ENCODE measurements at places on chromosomes 5 and 9. TPM values are rescaled to one million over a fixed set of nuclear protein-coding genes. Genes with fewer than 3 reads are reported as not detected.

- DNase-seq, result no peak
- H3K27me3 ChIP-seq, result no peaks in the 10 kb centered on the region
- no peak overlapping the region for H3K4me3 ChIP-seq
- H3K36me3 ChIP-seq, result peaks cover 16% of the 10 kb centered on the region
- no peak overlapping the region for H3K27ac ChIP-seq
- H3K4me1 ChIP-seq, result no peaks in the 10 kb centered on the region
Observed at GRCh38 chr5:132884548-132884947, 11.1 kb downstream of the LEAP2 start.

Gene F2RL2
- 0.07 TPM for total RNA-seq

Gene DNAJC25
- total RNA-seq, result 7.1 TPM

DNA sequence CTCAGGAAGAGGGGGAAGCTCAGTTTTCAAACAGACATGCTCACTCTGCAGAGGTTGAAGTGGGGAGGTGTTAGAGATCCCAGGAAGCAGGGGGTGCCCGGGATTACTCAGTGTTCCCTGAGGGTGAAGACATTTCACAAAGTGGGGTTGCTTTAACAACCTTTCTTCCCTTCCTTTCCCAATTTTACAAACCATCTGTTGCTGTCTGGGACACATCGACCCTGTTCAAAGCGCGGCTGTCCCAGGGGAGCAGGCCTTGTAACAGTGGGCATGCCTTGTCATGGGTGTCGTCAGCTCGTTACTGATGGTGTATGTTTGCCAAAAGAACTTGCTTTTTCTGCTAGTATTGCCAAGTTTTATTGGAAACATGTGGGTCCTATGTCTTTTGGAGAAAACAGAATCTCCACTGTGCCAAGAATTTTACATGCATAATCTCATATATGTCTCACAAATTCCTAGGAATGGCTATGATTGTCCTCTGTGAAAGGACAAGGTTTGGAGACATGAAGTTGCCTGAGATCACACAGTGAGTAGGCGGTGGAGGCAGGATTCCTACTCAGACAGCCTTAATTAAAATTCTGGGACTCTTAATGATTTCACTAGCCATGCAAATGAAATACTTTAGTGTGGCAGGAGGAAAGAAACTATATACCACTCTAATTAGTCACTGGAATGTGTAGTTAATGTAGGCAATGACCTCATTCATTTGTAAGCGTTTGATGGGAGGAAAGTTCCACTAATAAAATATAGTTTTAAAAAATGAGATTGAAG lies 198.9 kb downstream of the NXNL2 start:
- no peak overlapping the region for H3K27ac ChIP-seq
- no peaks in the 10 kb centered on the region for H3K36me3 ChIP-seq
- DNase-seq, result no peak
- no peaks in the 10 kb centered on the region for H3K4me1 ChIP-seq

DNA sequence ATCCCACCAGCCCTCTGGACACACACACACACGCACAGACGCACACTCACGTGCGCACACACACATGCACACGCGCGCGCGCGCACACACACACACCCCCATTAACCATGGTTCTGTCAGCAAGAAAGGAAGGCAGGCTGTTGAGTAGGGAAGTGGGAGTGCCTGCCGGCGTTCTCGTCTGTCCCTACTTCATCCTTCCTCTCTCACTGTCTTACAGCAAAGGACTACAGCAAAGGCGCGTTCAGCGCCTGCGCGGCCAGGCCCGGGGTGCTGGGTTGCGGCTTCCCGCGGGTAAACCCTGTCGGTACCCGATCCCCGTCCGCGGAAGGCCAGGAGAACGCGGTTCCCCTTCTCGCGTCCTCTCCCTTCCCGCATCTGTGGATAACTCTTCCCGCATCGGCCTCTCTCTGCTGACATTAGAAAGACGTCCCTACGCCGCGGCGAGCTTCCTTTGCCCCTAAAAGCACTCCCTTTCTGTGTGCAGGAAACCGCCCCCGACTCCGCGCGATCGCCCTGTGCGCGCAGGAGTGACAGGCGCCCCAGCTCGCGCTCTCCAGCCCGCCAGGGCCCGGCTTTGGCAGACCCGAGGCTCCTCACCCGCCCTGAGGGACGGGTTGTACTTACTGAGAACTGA lies 219.2 kb downstream of the AGTPBP1 start:
- H3K27ac ChIP-seq, result no peak overlapping the region
- no peak for DNase-seq
- no peaks in the 10 kb centered on the region for H3K27me3 ChIP-seq
- no peaks in the 10 kb centered on the region for H3K4me1 ChIP-seq

Gene WNK2
- 24.4 TPM for total RNA-seq

DNA sequence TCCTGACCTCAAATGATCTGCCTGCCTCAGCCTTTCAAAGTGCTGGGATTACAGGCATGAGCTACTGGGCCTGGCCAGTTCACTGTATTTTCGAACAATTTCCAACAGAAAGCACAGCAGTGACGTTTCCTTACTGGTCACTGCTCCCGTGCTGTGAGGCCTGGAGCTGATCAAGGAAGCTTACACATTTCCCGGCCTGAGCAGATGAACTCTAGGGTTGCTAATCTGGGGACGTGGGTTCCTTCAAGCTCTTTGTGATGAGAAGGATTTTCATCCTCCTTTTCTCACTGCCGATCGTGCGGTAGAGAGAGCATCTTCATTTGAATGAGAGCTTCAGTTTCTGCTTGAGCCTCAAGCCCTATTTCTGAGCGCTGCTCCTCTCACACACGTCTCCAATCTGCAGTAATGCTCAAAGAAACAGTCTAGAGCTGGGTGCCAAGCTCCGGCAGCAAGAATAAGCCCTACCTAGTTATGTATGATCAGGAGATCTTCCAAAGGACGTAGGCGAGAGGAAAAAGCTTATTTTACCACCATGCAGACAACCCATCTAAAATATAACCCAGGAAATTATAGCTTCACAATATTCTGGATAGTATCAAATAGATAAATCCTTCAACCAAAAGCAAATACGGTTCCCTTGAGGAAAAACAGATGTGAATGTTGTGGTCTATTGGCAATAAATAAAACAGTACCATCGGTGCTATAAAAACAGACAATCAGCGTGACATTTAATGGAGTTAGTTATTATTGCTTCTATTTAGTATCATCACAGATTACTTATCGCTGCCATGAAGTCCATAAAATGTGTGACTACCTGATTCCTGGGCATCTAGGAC lies 7.3 kb upstream of the SPATA24 start:
- no peaks in the 10 kb centered on the region for H3K27me3 ChIP-seq
- H3K36me3 ChIP-seq, result no peaks in the 10 kb centered on the region
- no peak for DNase-seq
- no peak overlapping the region for H3K27ac ChIP-seq

Gene ANGPTL2
- total RNA-seq, result 0.20 TPM

Gene ORM1
- 5.6 TPM for total RNA-seq

- H3K27me3 ChIP-seq, result no peaks in the 10 kb centered on the region
- H3K4me3 ChIP-seq, result peak overlapping the region; percentile 63
- DNase-seq, result no peak
- peaks cover 66% of the 10 kb centered on the region for H3K4me1 ChIP-seq
- peak overlapping the region; percentile 66 for H3K27ac ChIP-seq
Observed at GRCh38 chr9:127569886-127570401, 42.1 kb upstream of the STXBP1 start.

GRCh38 chr5:31161781-31162181 lies 31.7 kb upstream of the CDH6 start:
- no peak for DNase-seq
- no peaks in the 10 kb centered on the region for H3K27me3 ChIP-seq
- H3K36me3 ChIP-seq, result no peaks in the 10 kb centered on the region
- no peak overlapping the region for H3K27ac ChIP-seq
- no peak overlapping the region for H3K4me3 ChIP-seq
- no peaks in the 10 kb centered on the region for H3K4me1 ChIP-seq

- no peak overlapping the region for H3K27ac ChIP-seq
- no peaks in the 10 kb centered on the region for H3K4me1 ChIP-seq
- no peak for DNase-seq
Observed at GRCh38 chr5:100560860-100561259, 25.7 kb downstream of the FAM174A start.

- no peaks in the 10 kb centered on the region for H3K27me3 ChIP-seq
- H3K36me3 ChIP-seq, result no peaks in the 10 kb centered on the region
- no peak overlapping the region for H3K4me3 ChIP-seq
- DNase-seq, result no peak
Observed at GRCh38 chr9:70177121-70177520, 81.7 kb upstream of the SMC5 start.

Gene CCDC180
- total RNA-seq, result 7.9 TPM

Gene ECM2
- not detected for total RNA-seq

GRCh38 chr9:107288701-107289100 lies 5.6 kb downstream of the RAD23B start:
- H3K4me3 ChIP-seq, result no peak overlapping the region
- H3K27ac ChIP-seq, result no peak overlapping the region
- no peaks in the 10 kb centered on the region for H3K36me3 ChIP-seq
- no peak for DNase-seq
- peaks cover 40% of the 10 kb centered on the region for H3K4me1 ChIP-seq
- no peaks in the 10 kb centered on the region for H3K27me3 ChIP-seq

DNA sequence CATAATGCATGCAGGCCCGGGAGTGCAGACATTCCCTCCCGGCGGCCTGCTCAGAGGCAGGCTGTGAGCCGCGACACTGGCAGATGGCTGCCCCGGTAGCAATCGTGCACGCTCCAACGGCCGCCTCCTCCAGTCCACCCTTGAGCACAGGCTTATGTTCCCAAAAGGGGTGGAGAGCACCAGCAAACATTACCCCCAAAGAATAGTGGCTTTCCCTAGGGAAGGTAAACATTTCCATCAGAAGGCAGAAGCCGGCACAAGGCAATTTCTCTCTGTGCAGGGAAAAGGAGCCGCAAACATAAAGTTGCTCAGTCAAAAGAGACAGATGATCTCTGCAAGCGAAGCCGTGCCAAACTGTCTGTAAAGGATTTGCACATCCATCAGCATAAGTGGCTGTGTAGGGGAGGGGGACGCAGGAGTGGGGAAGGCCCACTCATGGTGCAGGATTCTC lies 92.5 kb downstream of the SIL1 start:
- H3K27me3 ChIP-seq, result no peaks in the 10 kb centered on the region
- no peaks in the 10 kb centered on the region for H3K36me3 ChIP-seq
- H3K4me1 ChIP-seq, result peaks cover 7% of the 10 kb centered on the region
- H3K27ac ChIP-seq, result no peak overlapping the region
- DNase-seq, result no peak
- H3K4me3 ChIP-seq, result no peak overlapping the region

DNA sequence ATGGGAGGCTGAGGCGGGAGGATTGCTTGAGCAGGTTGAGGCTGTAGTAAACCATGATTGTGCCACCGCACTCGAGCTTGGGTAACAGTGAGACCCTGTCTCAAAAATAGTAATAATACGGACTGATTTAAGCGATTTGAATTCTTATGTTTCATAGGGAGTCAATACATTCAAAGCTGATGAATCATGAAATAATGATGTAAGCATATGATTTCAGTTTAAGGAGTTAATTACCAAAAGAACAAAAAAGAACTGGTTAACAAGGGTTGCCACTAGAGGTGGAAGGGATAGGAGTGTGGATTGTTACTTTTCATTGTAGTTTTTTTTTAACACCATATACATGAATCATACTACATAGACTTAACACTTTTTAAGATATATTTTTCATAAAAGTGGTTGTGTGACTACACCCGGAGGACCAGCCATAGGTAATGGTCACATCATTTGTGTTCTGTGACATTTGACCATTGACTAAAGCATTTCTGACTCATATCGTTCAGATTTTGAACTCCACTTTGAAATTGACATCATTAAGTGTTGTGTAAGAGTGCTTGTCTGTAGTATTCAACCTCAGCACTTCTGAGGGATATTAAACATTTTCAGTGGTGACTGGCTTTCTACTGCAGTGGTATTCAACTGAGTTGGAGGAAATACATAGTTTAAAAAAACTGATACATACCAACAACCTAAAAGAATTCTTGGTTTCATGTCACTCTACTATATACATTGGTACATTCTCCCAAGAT lies 7.0 kb downstream of the TRMT10B start:
- no peak overlapping the region for H3K27ac ChIP-seq
- no peaks in the 10 kb centered on the region for H3K27me3 ChIP-seq
- no peak overlapping the region for H3K4me3 ChIP-seq
- no peaks in the 10 kb centered on the region for H3K36me3 ChIP-seq
- no peak for DNase-seq

GRCh38 chr9:101727612-101728524 lies 10.6 kb downstream of the GRIN3A start:
- no peaks in the 10 kb centered on the region for H3K27me3 ChIP-seq
- H3K36me3 ChIP-seq, result no peaks in the 10 kb centered on the region
- H3K4me3 ChIP-seq, result no peak overlapping the region
- H3K4me1 ChIP-seq, result no peaks in the 10 kb centered on the region

- no peak for DNase-seq
- H3K27ac ChIP-seq, result no peak overlapping the region
- H3K36me3 ChIP-seq, result no peaks in the 10 kb centered on the region
- H3K4me1 ChIP-seq, result no peaks in the 10 kb centered on the region
Observed at GRCh38 chr9:91905991-91906469, 44.0 kb downstream of the ROR2 start.

Gene DNM1
- 12.0 TPM for total RNA-seq

GRCh38 chr5:177092178-177093081 lies 5.7 kb downstream of the FGFR4 start:
- H3K4me1 ChIP-seq, result peaks cover 4% of the 10 kb centered on the region
- no peak overlapping the region for H3K27ac ChIP-seq
- no peaks in the 10 kb centered on the region for H3K27me3 ChIP-seq
- H3K4me3 ChIP-seq, result no peak overlapping the region

Gene NR2F1
- 51.2 TPM for total RNA-seq

DNA sequence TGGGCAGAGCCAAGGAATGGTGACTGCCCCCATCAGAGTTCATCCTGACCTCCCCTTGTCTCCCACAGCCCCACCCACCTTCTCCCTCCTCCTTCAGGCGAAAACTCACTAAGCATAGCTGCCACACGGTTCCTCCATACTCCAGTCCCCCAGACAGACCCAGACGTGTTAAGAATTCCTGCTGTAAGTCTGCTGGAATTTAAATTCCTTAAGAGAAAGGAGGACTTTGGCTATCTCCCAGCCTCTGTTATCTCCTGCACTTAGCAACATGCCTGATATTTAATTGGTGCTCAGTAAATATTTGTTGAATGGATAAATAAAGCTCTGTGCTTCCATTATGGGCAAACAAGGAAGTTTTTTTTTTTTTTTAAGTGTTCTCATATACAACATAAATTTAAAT lies 213.7 kb downstream of the RFK start:
- H3K36me3 ChIP-seq, result no peaks in the 10 kb centered on the region
- DNase-seq, result peak; percentile 2
- no peak overlapping the region for H3K4me3 ChIP-seq
- H3K4me1 ChIP-seq, result peaks cover 8% of the 10 kb centered on the region
- no peaks in the 10 kb centered on the region for H3K27me3 ChIP-seq

DNA sequence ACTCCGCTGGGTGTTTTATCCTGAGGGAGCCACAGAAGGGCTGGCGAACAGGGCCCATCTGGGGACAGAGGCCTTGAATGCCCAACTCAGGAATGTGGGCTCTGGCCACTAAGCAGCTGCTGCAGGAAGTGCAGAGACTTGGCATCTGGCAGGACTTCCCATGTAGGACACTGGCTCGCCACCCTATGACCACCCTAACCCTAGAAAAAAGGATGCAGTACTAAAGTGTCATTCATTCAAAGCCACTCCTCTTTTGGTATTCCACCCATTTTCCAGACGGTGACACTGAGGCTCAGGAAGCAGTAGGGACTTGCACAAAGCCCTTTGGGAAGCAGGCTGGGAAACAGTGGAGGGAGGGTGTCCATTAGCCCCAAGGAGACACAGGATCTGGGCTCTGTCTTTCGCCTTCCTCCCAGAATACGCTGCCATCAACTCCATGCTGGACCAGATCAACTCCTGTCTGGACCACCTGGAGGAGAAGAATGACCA lies 3.0 kb downstream of the BBLN start:
- H3K36me3 ChIP-seq, result peaks cover 21% of the 10 kb centered on the region
- H3K27ac ChIP-seq, result no peak overlapping the region
- no peak for DNase-seq
- H3K4me1 ChIP-seq, result peaks cover 17% of the 10 kb centered on the region
- H3K27me3 ChIP-seq, result no peaks in the 10 kb centered on the region

Gene SPATA31E1
- total RNA-seq, result not detected

All from HCT116 (cell line).